AG10803 (cell line): ENCODE measurements at places on chromosomes 7 and 10.

DNA sequence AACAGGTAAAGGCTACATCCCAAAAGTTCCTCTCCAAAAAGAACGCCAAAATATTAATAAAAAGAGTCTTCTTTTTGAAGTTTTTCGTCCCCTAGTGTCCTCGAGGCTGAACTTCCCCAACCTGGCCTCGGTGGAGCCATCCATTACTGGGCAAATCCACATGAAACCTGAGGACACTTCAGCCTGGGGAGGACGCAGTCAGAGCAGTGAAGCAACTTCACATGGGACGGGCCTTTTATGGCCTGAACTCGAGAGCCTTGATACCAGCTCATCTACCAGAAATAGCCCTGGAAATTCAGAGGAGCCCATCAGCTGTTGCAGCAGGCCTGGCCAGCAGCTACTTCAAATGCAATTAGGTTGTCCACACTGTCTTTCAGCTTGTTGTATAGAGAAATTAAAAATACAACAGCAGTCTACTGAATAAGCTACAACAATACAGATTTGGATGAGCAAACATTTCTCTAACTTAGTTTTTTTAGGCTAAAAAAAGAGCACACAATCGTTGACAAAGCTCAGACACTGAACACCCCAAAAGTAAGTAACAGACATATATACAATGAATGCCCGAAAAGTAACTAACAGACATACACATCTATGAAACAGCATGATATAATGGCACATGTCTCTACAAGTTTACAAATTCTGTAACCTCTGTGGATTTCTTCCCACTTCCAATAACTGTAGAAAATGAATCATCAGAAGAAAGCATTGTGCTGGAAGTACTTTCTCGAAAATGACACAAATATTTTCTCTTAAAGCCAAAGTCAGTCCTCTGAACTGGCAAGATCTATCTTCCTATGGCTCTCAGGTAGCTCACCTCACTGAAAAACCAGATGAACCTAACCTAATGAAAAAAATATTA lies at the start of gene SVIL:
Gene SVIL (minus strand): TSS at position 208 of the 862 bp plus-strand sequence. CDS start 79,913 bp downstream, outside the sequence.
- peak; percentile 74 for DNase-seq

GRCh38 chr10:111249925-111250324 lies 173.1 kb downstream of the ADRA2A start:
- DNase-seq: no peak

GRCh38 chr10:89309156-89310055 lies 7.6 kb downstream of the IFIT2 start:
- no peak for DNase-seq

DNA sequence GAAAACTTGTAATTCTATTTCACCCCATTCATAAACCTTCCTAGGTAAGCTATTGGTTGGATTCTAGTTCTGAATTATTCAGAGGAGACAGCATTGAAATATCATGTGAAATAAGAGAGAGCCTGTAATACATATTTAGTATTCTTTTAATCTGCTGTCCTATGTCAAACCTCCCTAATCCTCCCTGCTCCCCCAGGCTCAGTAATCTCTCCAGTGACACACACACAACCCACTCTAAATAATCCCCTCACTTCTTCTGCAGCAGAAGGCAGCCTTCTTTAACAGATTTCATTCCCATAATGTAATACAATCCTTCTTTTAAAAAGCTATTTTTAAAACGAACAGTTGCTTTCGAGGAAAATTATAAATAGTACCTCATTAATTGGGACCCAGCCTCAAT lies 639.7 kb upstream of the AUTS2 start:
- DNase-seq: no peak

GRCh38 chr10:97737770-97738265 lies 890 bp downstream of the ZFYVE27 start:
- no peak for DNase-seq

GRCh38 chr7:153920126-153920525 lies 132.1 kb upstream of the DPP6 start:
- no peak for DNase-seq

GRCh38 chr7:608954-609353 lies 89.3 kb upstream of the PDGFA start:
- no peak for DNase-seq
